Naive thymus-derived CD4-positive, alpha-beta T cell (primary cell): ENCODE measurements at places on chromosomes 7 and 10. TPM values are rescaled to one million over a fixed set of nuclear protein-coding genes. Genes with fewer than 3 reads are reported as not detected.

DNA sequence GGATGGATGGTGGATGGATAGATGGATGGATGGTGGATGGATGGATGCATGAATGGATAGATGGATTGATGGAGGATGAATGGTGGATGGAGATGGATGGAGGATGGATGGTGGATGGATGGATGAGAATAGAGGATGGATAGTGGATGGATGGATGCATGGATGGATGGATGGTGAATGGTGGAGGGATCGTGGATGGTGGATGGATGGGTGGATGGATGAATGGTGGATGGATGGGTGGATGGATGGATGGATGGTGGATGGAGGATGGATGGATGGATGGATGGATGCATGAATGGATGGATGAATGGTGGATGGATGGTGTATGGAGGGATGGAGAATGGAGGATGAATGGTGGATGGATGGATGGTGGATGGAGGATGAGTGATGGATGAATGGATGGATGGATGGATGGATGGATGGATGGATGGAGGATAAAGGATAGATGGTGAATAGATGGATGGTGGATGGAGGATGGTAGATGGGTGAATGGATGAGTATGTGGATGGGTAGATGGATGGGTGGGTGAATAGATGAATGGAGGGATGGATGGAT is 76.3 kb downstream of the PDGFA start:
- H3K27me3 ChIP-seq: no peaks in the 10 kb centered on the region
- H3K36me3 ChIP-seq: no peaks in the 10 kb centered on the region
- no peaks in the 10 kb centered on the region for H3K4me1 ChIP-seq
- no peak for DNase-seq
- H3K27ac ChIP-seq: no peak overlapping the region

- DNase-seq: no peak
- no peaks in the 10 kb centered on the region for H3K36me3 ChIP-seq
- H3K4me3 ChIP-seq: no peak overlapping the region
Measured at GRCh38 chr7:48638041-48638440, 286.3 kb upstream of the CDC14C start.

- no peak overlapping the region for H3K4me3 ChIP-seq
- no peaks in the 10 kb centered on the region for H3K4me1 ChIP-seq
- H3K36me3 ChIP-seq: no peaks in the 10 kb centered on the region
Measured at GRCh38 chr10:8312781-8313180, 258.3 kb downstream of the GATA3 start.

DNA sequence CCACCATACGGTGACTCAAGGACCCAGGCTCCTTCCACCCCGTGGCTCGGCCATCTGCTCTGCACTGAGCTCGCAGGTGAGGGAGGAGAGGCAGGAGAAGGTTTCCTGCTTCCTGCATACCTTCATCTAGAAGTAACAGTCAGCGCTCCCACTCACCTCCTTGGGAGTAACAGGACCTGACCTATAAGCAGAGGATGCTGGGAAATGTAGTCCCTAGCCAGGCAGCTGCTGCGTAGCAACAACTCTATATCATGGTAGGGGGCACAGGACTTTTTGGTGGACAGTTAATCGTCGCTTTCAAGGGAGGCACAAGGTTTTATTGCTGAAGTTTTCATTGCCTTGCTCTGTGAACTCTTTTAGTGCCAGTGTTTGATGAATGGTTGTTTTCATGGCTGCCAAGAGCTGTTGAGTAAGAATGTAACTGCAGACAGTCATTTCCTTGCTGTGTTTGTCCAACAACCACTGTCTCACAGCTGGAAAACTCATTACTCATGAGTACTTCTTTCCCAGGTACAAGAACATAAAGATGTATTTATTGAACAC is 10.2 kb upstream of the ZFYVE27 start:
- H3K36me3 ChIP-seq: no peaks in the 10 kb centered on the region
- H3K27ac ChIP-seq: no peak overlapping the region
- no peak overlapping the region for H3K4me3 ChIP-seq
- no peak for DNase-seq
- H3K4me1 ChIP-seq: no peaks in the 10 kb centered on the region

FKBP6 gene
- not detected in 2 replicates for total RNA-seq

PLXDC2 gene
- total RNA-seq: 3.4 TPM
